ENCODE measurements at places on chromosomes 4 and X.

DNA sequence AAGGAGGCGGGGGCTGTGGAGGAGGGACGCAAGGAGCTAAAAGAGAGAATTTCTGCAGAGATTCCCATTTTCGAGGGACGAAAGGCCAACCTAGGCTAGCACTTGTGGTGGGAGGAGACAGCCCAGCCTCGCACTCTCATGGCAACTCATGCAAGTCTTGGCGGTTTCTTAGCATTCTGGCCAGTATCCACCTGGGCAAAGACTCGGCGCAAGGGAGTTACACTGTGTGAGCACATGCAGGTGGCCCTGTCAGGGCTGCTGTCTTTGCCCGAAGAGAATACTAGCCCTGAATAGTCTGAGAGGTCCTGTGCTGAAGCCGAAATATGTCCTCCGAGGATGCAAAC lies 15.5 kb downstream of the MCF2 start:
- DNase-seq, result no peak

DNA sequence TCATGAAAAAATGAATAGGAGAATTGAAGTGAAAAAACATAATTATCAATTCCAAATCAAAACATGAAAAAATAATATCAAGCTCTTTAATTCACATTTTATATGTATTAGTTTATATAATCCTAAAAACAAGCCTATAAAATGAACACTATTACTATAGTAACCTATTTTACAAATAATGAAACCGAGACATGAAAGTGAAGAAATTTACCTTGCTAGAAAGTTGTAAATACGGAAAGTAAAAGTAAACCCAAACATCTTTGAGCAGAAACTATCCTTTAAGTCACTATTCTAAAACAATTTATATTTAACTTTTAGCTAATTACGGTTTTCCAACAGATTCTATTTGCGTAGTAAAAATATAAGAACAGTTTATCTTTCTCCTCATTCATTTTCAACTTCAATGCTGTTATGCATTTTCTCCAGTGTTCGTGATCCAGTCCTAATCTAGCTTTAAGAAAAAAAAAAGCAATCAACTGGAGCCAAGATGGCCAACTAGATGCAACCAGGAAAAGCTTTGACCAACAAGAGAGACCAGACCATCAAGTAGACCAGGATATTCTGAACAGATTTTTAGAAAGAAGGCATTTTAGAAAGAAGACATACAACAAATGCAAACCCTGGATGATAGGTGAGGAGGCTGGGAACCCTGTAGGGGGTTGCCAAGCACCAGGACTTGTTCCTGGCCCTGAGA lies 67.0 kb downstream of the DDX53 start:
- DNase-seq, result no peak

DNA sequence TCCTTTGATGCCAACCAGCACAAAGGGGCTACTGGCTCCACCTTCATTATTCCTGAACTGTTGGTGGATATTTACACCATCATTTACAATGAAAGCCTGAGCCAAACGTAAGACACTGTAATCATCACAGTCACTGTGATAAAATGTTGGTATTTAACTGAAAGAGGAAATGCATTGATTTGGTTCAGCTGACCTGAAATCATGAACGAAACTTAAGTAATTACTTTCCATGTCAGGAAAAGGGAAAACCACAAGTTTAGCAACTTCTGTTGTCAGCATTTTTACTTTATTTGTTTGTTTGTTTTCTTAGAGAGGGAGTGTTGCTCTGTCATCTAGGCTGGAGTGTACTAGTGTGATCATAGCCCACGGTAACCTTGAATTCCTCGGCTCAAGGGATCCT lies 247.8 kb upstream of the FAM47A start:
- no peak for DNase-seq

GRCh38 chr4:140697709-140698560 lies 58.2 kb downstream of the TBC1D9 start:
- no peak for DNase-seq

GRCh38 chr4:67436742-67437141 lies 108.6 kb downstream of the CENPC start:
- peak; percentile 27 for DNase-seq

DNA sequence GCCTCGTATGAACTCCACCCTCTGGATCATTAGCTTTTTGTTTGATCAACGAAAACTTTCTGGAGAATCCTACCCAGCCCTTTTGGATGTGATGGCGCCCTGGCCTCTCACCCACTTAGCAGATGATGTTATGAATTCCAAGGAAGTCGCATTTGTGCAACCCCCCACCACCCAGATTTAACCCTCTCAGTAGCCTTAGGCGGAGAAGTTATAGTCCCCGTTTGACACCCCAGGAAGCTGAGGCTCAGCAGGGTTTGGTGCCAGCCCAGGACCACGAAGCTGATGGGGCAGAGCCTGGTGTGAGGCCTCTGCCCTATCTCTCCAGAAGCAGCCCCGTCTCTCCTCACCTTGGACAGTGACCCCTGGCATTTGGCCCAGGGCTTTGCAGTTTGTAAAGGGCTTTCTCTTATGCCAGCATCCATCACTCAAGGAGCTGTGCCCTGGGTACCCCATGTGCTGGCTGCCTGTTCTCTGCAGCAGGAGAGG lies 1.0 kb downstream of the WFS1 start:
- peak; percentile 7 for DNase-seq

DNA sequence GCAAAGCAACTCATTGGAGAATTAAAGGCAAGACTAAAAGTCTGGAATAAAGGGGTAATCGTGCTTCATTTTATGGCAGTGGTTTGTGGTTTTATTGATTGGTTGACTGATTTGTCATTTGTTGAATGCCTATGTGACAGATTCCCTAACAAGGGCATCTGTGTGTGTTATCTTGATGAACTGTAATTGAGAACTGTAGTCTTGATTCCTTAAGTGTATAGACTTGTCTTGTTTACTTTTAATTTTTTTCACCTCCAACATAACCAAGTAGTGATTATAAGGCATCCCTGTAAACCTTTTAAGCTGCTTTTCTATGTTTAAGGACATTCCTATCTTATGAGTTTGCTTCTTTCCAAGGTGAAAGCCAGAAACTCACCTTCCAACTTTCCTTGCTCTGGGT lies 216.0 kb upstream of the TAPT1 start:
- DNase-seq, result no peak

DNA sequence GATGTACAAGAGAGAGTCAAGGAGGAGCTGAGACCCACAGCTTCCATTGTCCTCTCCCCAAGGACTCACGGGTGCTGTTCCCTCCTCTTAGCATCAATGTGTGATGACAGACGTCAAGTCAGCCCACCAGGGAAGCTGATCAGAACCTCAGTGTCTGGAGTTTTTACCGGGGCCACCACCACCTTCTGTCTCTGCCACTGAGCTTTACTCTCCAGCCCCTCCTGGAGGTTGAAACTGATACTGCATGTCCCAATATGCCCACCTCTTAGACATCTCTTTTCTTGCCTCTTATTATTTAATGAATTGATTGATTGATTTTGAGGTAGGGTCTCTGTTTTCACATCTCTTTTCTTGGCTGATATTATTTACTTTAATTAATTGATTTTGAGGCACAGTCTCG lies 10.3 kb upstream of the AKAP17A start:
- no peak for DNase-seq

DNA sequence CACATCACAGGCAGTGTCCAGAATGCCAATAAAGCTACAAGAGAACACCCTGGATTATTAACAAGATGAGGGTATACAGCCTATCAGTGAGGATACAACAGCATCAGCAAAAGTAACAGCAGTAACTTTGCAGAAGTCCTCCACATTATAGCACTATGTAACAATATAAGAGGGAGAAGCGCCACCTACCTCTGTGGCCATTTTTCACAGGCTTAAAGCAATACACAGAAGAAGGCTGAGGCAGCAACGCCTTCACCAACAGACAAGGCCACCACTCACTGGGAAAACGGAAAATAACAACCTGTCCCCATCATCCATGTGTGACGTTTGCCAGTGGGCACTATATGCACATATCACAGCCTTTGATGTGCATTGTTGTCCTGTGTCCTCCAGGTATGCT lies 12.5 kb downstream of the RTL8B start:
- no peak for DNase-seq

DNA sequence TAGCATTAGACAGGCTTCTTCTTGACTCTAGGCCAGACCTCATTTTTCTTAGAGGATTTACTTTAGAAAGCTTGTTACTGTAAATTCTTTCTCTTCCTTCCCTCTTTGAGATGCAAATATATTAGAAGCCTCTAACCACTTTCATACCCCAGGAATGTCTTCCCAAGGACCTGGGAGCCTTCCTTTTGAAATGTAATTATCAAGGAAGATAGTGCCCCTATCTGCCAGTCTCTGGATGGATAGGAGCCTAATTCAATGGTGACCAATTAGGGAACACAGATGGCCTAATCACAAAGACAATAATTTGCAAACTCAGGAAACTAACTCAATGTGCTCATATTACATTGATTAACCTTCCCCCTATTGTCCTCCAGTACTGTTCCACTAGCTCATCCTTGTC lies 145.6 kb upstream of the DCAF8L1 start:
- no peak for DNase-seq

GRCh38 chrX:149392921-149393320 lies 112.2 kb downstream of the IDS start:
- no peak for DNase-seq

DNA sequence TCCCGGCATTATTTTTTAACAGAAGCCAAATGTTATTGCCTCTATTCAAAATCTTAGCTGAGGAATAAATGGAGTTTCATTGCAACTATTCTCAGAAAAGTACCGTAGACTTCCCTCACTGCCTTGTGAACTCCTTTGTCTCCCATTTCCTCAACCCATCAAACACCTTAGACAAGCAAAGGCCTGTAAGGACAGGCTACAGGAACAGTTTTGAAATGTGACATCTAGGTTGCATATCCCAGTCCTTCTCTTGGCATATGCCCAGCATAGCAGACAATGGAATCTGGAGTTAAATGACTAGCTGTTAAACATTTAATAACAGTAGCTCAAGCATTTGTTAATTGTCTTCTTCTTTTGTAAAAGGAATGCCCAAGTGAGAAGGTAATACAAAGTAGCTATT lies 1371.7 kb downstream of the STIM2 start:
- DNase-seq, result no peak

- peak; percentile 48 for DNase-seq
Observed at GRCh38 chr4:158722291-158722916, 792 bp downstream of the PPID start.

DNA sequence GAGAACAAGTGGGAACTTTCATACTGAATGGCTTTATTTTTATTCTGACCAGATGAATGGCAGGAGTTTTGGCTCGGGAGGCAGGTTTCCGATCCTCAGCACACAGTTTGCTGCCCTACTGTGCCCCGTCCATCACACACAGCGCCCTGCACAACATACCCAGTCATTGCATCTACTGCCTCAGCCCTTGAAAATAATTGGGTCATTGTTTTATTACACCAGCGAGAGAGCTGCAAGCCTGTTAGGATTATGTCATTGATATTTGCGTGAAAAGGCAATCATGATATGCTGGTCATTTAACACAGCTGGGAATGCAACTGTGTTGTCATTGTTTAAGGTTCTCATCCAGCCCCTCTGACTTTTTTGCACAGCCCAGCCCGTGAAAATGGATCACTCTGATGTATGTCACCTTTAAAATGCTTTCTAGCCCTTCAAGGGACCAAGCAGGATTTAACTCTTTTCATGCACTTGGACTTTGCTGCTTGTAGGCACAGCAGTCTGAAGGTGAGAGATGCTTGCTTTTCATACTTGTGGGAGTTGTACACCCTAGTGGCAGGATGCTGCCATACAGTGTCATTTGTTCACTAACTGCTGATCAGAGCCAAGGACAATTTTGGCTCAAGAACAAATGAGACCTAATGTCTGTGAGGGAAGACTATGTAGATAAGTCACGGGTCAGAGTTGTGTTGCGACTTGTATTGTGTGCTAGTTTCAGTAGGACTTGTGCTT lies 62.3 kb downstream of the RTL9 start:
- peak; percentile 34 for DNase-seq

GRCh38 chr4:112751447-112751846 lies 114.5 kb downstream of the LARP7 start:
- DNase-seq, result no peak

DNA sequence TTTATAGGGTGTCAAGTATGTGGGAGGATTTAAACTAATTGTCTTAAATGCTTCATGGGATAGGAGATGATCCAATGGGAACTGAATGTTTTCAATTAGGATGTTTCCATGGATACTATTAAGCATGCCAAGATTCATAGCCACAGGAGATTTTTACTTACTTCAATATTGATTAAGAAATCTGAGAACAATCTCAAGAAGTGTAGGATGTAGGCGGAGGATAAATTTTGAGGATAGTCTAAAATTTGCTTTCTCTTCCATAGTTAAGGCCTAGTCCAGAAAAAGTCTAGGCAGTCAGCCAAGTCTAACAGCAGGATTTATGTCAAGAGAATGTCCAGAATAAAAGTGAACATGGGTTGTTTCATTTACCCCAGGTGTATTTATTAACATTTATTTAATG lies 32.8 kb downstream of the REPS2 start:
- no peak for DNase-seq

- DNase-seq, result no peak
Observed at GRCh38 chrX:69031181-69031580, 134.1 kb downstream of the PJA1 start.

GRCh38 chr4:153521999-153522801 lies 56.0 kb downstream of the TMEM131L start:
- no peak for DNase-seq

DNA sequence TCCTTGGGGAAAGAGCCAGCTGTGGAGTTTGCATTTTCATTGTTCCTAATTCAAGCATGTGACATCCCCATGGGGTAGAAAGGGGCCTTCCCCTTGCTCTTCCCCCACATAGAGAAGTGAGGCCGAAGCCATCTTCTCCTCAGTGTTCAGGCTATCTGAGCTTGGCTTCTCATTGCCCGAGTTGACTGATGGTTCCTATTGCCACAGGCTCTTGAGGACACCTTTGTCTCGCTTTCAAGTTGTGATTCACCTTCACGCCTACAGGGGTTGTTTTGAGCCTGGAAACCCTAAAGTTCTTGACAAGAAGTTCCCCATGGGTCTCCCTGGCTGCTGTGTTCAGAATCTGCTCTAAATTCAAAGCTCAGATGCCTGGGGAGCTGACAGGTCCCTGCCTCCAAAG lies 25.0 kb downstream of the CCNQ start:
- DNase-seq, result no peak

DNA sequence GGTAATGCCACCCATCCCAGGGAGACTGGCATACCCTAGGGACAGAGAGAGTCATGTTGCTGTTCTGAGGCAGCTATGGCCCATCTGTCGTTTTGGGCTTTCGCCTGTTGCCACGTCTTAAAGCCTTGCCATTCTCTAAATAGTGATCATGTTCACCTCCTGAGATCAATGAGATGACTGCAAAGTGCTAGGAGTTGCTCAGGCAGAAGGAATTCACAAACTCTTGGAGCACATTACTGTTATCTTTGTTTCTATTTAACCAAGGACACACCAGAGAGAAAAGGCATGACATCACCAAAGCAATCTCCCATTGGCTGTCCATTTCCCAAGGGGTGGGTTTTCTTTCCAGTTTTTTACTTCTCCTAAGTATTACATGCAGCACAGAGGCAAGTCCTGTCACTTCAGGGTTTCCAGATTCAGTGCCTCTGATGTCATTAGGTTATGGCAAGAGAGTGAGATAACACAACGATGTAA lies 37.1 kb upstream of the SETD7 start:
- peak; percentile 92 for DNase-seq

- peak; percentile 27 for DNase-seq
Observed at GRCh38 chr4:87530868-87531267, 1.7 kb upstream of the SPARCL1 start.
